ENCODE measurements at places on chromosomes 1 and 21. TPM values are rescaled to one million over a fixed set of nuclear protein-coding genes. Genes with fewer than 3 reads are reported as not detected.

BSND gene
- not detected for total RNA-seq

PPM1J gene
- 2.1 TPM for total RNA-seq

LENEP gene
- total RNA-seq, result 2.0 TPM

NBL1 gene
- 0.74 TPM for total RNA-seq

REN gene
- not detected for total RNA-seq

PIGC gene
- total RNA-seq, result 28.8 TPM

DNA sequence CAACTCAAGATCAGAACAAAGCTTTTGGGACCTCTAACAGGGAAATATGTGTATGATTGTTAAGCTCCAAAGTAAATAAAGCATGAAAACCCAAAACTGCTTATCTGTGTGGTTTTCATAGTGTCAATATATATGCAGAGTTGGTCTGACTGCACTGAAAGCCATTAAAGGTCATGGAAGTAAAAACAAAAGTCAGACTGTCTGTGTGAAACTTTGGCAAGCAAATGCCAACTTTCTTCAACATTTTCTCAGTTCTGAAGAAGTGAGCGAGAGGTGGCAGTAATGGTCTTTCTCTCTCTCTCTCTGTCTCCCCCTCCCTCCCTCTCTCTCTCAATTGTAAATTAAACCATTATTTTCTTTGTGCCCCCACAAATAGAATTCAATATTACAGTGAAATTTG lies 100.1 kb upstream of the S1PR1 start:
- peak; percentile 54 for DNase-seq

DNA sequence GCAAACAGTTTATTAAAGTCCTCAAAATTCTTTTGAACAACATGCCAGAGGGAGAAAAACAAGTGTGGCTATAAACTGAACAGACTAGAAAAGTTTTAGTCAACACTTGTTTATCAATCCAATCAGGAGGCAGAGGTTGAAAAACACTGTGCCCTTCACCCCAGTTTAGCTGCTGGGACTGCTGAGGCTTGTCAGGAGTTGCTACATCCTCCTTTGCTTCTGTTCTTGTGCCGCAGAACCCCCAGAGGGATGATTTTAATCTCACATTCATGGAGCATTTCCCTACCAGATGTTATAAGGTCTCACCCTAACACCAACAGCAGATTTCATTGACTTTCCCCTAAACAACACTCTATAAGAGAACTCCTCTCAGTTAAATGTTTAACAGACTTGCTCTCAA lies 321.2 kb downstream of the VAV3 start:
- no peak for DNase-seq

- DNase-seq, result no peak
Observed at GRCh38 chr1:160399544-160400222, 681 bp upstream of the VANGL2 start.

DNA sequence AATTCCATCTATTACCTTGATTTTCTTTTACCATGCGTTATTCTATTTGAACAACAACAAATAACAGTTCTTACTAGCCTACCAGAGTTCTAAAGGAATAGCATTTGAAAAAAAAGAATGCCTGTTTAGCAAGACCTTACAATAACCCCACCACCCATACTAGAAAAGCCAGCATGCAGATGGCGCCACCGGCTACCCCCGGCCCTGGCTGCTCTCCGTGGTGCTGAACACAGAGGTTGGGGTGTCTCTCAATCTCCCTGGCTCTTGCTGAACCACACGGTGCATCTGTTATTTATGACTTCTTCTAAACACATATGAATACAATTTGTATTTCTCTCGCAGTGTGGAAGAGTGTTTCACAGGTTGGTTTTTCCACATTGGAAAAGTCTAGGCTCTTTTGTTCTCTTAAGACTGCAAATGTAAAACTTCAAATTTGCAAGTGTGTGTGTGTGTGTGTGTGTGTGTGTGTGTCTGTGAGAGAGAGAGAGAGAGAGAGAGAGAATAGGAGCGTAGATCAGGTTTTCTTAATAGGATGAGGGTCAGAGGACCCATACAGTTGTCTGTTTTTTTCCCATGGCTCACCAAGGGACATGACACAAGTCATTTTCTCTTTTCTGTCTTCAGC lies 13.6 kb downstream of the GRIK3 start:
- DNase-seq, result no peak

GRCh38 chr1:178434360-178434759 lies 62.4 kb downstream of the CLEC20A start:
- DNase-seq, result no peak

DNA sequence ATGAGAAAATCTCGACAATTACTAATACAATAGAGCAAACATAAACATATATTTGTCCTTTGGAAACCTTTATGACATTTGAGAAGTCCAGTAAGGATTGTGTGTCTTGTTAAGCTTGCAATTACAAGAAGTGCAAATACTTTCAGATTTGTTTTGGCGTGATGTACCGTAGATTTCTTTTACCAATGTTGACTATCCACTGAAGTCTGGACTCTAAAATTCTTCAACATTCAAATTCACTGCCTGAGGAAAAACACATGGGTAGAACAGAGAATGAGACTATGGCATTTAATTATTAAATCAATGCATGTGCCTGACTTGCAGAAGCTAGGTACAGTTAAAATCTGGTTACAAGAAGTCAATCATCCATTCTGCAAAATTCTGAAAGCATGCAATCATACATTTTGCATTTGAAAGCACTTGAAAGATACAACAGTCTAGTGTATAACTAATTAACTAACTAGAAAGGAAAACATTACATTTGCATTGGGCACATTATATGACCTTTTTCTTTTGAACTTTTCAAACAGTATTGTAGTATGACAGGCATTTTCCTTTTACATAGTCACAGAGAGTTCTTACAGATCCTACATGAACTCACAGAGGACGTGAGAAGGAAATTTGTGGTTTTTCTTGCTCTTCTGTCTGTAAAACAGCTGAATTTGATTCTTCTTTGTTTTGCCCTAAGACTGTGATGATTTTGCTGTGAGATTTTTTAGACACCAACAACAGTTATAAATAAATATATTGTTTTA lies 511.1 kb upstream of the ADGRL4 start:
- DNase-seq, result no peak

GRCh38 chr1:232557096-232557495 lies 72.8 kb downstream of the SIPA1L2 start:
- DNase-seq, result no peak

DNA sequence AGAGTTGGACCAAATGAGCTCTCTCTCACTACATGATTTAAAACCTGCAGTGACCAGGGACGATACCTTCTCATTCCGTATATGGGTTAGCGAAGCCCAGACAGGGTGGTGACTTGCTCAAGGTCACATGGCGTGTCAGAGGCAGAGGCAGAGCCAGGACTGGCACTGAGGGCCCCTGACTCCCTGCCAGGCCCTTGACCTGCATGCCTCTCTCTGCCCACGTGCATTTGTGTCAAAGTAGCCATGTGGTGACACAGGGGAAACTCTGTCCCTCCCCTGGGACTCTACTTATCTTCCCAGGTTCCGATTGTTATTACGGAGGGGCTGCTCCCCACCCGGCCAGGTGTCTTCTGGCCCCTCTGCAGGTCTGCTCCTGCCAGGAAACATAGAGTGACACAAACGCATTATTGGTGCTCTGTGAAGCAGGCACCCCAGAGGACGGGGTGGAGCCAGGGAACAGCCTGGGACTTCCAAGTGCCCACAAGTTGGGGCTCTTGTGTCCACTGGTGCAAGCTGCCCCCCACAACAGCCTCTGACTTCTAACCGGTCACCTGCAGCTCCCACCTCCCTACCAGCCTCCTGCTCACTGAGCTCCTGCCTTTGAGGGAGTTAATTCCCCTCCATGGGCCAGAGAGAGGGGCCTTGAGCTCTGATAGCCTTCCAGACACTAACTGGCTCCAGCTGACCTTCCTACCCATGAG lies 7.3 kb upstream of the TINAGL1 start:
- no peak for DNase-seq

GRCh38 chr1:216422821-216423520 lies at the start of gene USH2A:
USH2A (minus strand) TSS chr1:216423448; CDS start chr1:216422336, 1,112 bp downstream.
- no peak for DNase-seq

DNA sequence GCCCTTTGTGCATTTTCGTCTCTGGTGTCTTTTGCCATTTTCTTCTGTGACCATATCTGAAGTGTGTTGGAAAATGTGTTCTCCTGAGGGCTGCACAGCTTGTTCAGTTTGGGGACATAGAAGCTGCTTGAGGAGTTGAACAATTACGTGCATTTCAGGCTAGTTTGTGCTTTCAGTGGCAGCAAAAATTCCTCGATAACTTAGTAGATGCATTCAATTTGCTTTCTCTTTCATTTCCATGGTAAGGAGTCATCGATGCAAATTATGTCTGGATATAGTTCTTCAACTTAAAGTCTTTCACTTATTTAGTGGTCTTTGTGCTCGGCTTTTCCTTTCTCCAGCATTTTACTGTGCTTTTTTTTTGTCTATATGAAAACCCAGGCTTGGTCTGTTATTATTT lies 441.5 kb downstream of the PLA2G4A start:
- DNase-seq, result no peak

DNA sequence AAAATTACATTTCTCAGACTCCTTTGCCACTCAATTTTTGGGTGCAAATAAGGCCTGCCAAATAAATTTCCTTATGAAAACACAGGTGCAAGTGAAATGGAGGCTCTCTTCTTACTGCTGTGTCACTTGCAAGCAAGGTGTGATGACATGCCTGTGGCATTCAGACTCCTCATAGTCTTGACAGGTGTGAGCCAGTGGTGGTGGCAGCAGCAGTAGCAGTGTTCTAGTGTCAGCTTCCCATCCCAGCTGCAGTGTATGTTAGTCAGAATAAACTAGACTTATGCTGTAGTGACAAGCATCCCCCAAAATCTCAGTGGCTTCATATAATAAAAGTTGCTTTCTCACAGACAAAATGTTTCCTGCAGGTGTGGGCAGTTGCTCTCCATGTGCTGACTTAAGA lies 3.8 kb upstream of the EEIG2 start:
- no peak for DNase-seq

DNA sequence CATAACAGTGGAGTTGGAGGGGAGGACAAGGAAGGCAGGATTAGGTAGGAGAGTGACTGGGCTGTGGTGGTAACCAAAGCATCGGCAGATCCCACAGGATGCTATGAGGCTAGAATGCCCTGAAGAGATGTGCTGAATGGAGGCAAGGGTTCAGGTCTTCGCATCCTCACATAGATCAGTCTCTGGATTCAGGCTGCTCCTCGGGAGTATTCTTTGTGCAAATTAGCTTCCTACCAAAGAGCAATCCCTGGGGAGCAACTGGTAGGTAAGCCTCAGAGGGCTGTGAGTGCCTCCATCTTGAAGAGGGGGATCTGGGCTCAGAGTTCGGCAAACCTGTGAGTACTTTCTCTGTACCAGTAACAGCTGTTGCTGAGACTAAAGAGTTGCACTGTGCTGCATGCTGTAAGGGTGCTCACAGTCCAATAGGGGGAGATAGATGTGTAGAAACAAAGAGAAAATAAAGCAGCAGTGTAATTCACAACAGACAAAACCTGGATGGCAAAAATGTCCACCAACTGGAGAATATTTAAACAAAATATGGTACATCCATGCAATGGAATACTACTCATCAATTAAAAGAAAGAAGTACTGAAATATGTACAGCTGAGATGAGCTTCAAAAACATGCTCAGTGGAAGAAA lies 322.4 kb upstream of the DEPDC1 start:
- no peak for DNase-seq

DNA sequence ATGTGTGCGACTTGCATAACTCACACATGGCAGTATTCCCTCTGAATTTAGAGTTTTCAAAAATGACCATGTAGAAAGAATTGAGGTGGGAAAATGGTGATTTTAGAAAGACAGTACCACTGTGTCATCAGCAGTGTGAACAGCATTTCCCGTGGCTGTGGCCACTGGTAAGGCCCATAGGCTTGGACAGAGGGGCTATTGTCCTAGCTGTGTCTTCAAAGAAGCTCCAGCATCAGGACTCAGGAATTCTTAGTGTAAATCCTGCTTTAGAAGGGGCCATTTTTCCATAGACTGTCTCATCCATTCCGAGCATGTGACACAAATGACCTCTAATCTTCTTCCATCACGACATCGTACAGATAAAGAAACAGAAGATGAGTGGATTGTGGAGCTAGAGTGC lies 119.3 kb upstream of the BACE2 start:
- no peak for DNase-seq

- no peak for DNase-seq
Observed at GRCh38 chr1:175649416-175649815, 94.0 kb downstream of the TNR start.

DNA sequence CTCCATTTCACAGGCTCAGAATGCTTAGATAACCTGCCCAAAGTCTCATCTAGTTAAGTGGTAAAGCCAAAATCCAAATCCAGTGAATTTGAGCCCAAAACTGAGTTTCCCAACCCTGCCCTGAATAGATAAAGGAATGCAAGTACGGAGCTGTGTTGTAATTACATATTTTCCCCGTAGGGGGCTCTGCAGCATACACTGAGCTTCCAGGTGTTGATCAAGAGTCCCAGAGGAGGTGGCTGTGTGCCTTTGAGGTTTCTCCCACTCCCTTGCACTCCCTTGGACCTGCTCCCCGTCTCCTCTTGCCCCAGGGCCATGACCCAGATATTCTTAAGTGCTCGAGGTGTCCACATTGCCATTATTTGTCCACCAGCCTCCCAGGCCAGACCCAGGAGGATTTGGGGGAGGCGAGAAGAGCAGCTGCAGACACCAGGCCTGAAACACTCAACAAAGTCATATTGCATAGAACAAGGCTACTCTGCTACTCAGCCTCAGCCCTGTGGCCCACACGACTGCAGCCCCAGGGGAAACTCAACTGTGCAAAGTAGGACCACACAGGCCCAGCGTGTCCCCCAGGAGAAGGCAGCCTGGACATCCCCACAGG lies 18.4 kb upstream of the LY9 start:
- DNase-seq, result peak; percentile 72

- no peak for DNase-seq
Observed at GRCh38 chr1:151013518-151013917, 5.3 kb downstream of the PRUNE1 start.

DNA sequence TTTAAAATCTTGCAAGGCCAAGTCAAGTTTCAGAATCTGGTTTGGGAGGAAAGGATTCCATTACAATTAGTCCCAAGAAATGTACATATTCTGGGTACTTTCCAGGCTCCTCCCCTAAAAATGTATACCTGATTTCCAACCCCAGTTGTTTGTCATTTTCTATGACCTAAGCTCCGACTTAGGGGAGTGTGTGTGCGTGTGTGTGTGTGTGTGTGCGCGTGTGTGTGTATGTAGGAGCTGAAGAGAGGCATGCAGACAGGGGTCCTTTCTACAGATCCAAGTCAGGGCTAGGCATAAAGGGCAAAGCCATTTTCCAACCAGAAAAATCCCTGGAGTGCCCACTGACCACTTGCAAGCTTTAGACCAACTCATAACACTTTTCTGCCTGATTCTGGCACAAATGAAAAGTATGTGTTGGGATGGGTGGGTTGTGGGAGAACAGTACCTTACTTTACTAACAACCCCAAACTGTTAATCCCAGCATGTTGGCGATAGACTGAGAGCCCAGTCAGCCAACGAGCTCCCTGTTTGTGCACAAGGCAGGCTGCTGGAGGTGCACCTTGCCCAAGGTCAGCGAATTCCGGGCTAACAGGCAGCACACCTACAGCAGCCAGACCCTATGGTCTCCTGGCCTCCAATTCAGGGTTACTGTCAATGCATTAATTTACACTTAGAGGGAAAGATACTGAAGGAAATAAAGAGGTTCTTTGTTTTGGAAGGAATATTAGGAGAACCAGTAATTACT lies 1.7 kb downstream of the TRABD2B start:
- DNase-seq, result no peak

Measured in B cell (primary cell).